Activated T-helper 17 cell treated with anti-CD3 and anti-CD28 coated beads, Interleukin-2, amount 50 U/mL, for 72 hours (primary cell): ENCODE measurements at places on chromosomes 1 and 21.

DNA sequence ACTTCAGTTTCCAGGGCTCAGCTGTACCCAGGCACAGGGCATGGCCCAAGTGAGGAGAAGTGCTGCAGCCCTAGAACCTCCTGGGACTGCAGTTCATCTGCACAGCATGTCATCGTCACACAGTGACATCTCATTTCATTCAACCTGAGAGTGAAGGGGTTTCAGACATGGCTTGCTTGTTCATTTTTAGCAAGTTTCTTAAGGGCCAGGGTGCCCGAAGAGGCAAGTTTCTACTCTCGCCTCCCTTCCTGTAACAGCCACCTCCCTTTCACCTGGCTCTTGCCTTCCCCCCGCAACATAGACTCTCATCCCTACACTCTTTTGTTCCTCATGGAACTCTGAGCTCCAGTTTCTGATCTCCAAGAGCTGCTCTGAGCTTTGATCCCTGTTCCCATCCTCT is 108.1 kb downstream of the C1orf21 start:
- H3K4me1 ChIP-seq: peaks cover 11% of the 10 kb centered on the region
- H3K4me3 ChIP-seq: no peak overlapping the region
- no peak overlapping the region for H3K27ac ChIP-seq
- no peak for ATAC-seq

GRCh38 chr1:43858324-43858723 is 75.3 kb upstream of the ARTN start:
- ATAC-seq: no peak
- H3K4me1 ChIP-seq: peaks cover 8% of the 10 kb centered on the region
- H3K36me3 ChIP-seq: peaks cover 13% of the 10 kb centered on the region
- no peak overlapping the region for H3K27ac ChIP-seq
- no peaks in the 10 kb centered on the region for H3K27me3 ChIP-seq
- no peak overlapping the region for H3K4me3 ChIP-seq

- no peak overlapping the region for H3K27ac ChIP-seq
- no peak overlapping the region for H3K4me3 ChIP-seq
- H3K36me3 ChIP-seq: no peaks in the 10 kb centered on the region
- no peaks in the 10 kb centered on the region for H3K27me3 ChIP-seq
- no peaks in the 10 kb centered on the region for H3K4me1 ChIP-seq
Measured at GRCh38 chr1:7477593-7477992, 293.5 kb upstream of the VAMP3 start.

GRCh38 chr1:2848006-2848670 is 46.6 kb upstream of the TTC34 start:
- H3K27ac ChIP-seq: no peak overlapping the region
- no peaks in the 10 kb centered on the region for H3K36me3 ChIP-seq
- no peaks in the 10 kb centered on the region for H3K4me1 ChIP-seq
- no peak overlapping the region for H3K4me3 ChIP-seq

DNA sequence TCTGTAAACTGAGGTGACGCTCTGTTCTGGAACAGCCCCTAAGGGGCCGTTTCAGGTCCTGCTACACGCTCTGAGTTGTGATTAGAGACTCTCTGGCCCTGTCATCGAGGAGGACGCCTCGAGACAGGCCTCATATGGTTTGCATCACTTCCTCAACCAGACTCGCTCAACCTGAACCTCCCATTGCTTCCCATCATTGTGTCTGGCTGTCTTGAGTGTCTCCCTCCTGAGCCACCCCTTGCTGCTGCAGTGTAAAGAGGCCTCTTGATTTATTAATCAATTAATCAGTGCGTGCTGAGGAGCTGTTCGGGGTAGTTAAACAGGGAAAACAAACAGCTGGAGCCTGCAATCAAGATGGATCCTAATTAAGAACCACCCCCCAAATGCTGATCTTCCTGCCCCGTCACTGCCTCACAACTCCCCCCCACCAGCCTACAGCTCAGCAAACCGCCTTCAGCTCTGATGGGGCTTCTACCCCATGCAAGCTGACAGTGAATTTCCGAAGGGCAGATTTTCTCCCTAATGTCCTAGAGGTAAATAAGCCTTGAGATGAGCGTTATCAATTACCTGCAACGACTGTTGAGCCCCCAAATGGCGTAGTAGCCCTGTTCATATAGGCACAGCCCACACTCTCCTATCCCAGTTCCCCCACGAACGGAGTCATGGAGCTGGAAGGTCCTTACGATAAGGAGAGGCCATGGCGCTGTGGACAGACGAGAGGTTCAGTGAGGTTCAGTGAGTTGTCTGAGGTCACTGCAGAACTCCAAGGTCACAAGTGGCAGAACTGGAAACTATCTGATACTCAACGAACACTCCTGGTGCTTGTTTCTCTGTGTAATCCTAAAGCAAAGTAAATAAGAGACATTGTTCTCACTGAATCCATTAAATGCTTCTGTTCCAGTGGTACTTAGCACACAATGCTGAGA is 210.6 kb downstream of the KIF26B start:
- no peaks in the 10 kb centered on the region for H3K4me1 ChIP-seq
- peaks cover 2% of the 10 kb centered on the region for H3K27me3 ChIP-seq
- no peak overlapping the region for H3K4me3 ChIP-seq
- no peaks in the 10 kb centered on the region for H3K36me3 ChIP-seq

GRCh38 chr1:222749927-222750326 is 12.9 kb downstream of the FAM177B start:
- H3K36me3 ChIP-seq: no peaks in the 10 kb centered on the region
- peaks cover 8% of the 10 kb centered on the region for H3K27me3 ChIP-seq
- H3K4me3 ChIP-seq: no peak overlapping the region
- no peak for ATAC-seq

DNA sequence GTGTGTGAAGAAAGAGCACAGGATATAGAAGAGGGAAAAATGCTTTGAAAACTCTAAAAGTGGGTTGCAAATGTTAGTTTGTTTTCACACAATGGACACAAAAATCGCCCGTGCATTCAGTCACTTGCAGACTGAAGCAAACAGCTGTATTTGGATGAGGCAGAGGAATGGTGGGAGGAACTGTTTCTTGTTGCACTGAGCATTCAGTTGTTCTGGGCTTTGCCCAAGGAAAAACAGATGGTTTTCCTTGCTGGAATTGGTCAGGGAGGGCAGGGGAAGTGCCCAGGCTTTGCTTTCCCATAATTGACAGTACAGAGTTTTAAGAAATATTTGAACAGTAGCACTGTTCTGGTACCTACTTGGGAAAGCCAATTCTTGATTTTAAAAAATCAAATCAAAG is 19.5 kb upstream of the WARS2 start:
- ATAC-seq: no peak
- no peak overlapping the region for H3K27ac ChIP-seq
- H3K4me3 ChIP-seq: no peak overlapping the region
- H3K27me3 ChIP-seq: no peaks in the 10 kb centered on the region
- peaks cover 7% of the 10 kb centered on the region for H3K4me1 ChIP-seq

GRCh38 chr1:93690341-93690740 is 8.7 kb upstream of the BCAR3 start:
- H3K4me1 ChIP-seq: peaks cover 16% of the 10 kb centered on the region
- no peaks in the 10 kb centered on the region for H3K36me3 ChIP-seq
- ATAC-seq: no peak
- H3K4me3 ChIP-seq: no peak overlapping the region
